Spinal cord (tissue), 10 donors: ENCODE measurements at places on chromosomes 4 and X.

GRCh38 chr4:81459228-81459627 is 12.5 kb downstream of the RASGEF1B start:
- H3K36me3 ChIP-seq: no peaks in the 10 kb centered on the region
- H3K27me3 ChIP-seq: no peaks in the 10 kb centered on the region
- DNase-seq: peak; percentile 81
- H3K4me3 ChIP-seq: no peak overlapping the region

DNA sequence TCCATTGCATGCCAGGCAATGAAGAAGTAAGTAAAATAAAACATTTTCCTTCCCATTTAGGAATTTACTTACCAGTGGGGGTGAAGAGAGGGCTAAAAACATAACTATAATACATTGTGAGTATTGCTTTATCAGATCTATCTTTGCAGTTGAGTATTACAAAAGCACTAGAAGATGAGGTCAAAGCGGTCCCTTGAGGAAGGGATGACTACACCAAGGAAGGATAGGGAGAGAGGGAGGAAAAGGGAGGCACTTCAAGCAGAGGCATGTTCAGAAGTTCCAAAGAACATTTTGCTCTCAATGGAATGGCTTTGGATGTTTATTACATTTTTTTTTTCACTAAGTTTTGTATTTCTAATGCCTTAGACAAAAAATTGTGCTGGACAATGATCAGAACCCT is 127.8 kb downstream of the TET2 start:
- H3K4me3 ChIP-seq: no peak overlapping the region
- H3K27ac ChIP-seq: no peak overlapping the region
- H3K4me1 ChIP-seq: no peaks in the 10 kb centered on the region
- peaks cover 19% of the 10 kb centered on the region for H3K36me3 ChIP-seq

DNA sequence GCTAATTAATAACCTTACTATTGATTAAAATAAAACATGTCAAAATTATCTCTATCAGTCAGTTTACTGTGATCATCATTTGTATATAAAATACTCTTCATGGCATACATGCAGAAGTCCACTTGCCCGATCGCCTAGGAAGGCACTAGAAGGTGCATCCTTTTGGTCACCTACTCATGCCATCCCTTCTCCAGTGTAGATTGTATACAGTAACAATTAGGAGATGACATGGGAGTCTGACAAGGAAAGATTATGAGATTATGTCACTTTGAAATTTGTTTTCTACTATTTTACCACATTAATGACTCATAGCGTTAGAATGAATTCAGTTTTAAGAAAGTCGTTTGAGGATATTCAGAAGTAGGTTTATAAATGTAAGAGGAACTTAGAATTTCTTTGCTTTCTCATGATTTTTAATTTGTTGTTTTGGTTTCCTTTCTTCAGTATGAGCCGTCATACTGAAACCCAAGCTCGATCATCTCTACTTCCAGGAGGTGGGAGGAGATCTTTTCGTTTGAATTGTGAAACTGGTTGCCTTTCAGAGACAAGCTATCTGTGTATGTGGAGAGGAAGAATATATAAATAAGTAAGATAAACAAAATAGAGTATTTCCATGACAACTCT is 51.1 kb upstream of the UNC5C start:
- H3K4me1 ChIP-seq: no peaks in the 10 kb centered on the region
- H3K4me3 ChIP-seq: no peak overlapping the region
- no peaks in the 10 kb centered on the region for H3K36me3 ChIP-seq
- no peaks in the 10 kb centered on the region for H3K27me3 ChIP-seq
- DNase-seq: no peak
- H3K27ac ChIP-seq: no peak overlapping the region

DNA sequence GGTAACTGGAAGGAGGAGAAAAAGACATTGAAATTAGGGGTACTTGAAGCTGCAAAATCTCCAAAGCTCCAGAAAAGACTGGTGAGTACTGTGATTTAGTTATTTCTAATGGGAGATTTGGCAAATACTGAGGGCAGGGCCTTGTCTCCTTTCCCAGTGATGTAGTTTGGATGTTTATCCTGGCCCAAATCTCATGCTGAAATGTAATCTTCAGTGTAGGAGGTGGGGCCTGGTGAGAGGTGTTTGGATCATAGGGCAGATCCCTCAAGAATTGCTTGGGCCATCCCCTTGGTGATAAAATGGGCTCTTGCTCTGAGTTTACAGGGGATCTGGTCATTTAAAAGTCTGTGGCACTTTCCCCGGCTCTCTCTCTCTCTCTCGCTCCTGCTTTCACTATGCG is 33.1 kb upstream of the GK start:
- H3K4me1 ChIP-seq: no peaks in the 10 kb centered on the region
- H3K4me3 ChIP-seq: no peak overlapping the region
- DNase-seq: no peak
- H3K36me3 ChIP-seq: no peaks in the 10 kb centered on the region
- H3K27me3 ChIP-seq: no peaks in the 10 kb centered on the region
- H3K27ac ChIP-seq: no peak overlapping the region

DNA sequence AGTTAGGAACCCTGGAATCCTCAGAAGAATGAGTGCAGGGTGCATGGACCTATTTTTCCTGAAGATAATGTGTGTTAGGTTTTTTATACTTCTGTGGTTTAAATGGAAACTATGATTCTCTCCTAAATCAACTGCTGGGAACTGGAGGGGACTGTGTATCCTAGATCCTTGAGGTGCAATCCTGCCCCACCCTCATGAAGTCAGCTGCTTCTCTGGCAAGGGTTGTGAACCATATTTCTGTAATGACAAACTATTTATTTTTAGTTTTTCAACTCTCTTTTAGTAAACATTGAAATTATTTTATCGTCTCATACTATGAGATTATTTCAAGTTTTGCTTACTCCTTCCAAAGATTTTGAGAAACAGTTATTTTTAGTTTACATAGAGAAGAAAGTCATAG is 25.8 kb upstream of the VEGFC start:
- H3K27me3 ChIP-seq: no peaks in the 10 kb centered on the region
- H3K4me1 ChIP-seq: no peaks in the 10 kb centered on the region

DNA sequence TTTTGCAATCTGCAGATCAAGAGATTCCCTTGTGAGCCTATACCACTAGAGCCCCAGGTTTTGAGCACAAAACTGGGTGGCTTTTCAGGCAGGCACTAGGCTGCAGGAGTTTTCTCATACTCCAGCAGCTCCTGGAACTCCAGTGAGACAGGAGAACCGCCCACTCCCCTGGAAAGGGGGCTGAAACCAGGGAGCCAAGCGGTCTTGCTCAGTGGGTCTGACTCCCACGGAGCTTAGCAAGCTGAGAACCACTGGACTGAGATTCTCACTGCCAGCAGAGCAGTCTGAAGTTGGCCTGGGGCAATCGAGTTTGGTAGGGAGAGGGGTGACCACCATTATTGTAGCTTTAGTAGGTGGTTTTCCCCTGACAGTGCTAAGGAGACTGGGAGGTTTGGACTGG is 313.8 kb upstream of the TEX13C start:
- H3K4me1 ChIP-seq: no peaks in the 10 kb centered on the region
- no peak overlapping the region for H3K27ac ChIP-seq
- DNase-seq: no peak
- H3K27me3 ChIP-seq: no peaks in the 10 kb centered on the region

- H3K36me3 ChIP-seq: no peaks in the 10 kb centered on the region
- peaks cover 7% of the 10 kb centered on the region for H3K4me1 ChIP-seq
- H3K4me3 ChIP-seq: no peak overlapping the region
- H3K27ac ChIP-seq: no peak overlapping the region
- H3K27me3 ChIP-seq: no peaks in the 10 kb centered on the region
- DNase-seq: no peak
Measured at GRCh38 chr4:7887436-7887835, 52.2 kb downstream of the AFAP1 start.

DNA sequence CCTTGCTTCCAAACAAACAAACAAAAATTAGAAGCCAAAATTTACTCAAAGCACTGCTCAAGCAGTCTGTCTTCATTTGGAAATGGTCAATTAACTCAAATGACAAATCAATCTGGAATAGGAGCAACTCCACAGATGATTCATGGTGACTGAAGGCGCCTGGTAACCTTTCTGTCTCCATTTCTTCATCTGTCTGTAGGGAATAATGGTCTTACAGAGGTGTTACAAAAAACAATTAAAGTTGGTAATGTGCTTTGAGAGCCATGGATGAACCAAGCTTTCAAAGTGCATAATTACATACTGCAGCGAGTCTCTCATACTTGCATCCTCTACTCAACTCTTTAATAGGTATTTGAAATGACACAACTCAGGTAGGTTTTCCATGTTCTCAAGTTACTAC is 38.3 kb upstream of the STAG2 start:
- no peak for DNase-seq
- H3K27ac ChIP-seq: no peak overlapping the region
- H3K4me3 ChIP-seq: no peak overlapping the region
- no peaks in the 10 kb centered on the region for H3K27me3 ChIP-seq

DNA sequence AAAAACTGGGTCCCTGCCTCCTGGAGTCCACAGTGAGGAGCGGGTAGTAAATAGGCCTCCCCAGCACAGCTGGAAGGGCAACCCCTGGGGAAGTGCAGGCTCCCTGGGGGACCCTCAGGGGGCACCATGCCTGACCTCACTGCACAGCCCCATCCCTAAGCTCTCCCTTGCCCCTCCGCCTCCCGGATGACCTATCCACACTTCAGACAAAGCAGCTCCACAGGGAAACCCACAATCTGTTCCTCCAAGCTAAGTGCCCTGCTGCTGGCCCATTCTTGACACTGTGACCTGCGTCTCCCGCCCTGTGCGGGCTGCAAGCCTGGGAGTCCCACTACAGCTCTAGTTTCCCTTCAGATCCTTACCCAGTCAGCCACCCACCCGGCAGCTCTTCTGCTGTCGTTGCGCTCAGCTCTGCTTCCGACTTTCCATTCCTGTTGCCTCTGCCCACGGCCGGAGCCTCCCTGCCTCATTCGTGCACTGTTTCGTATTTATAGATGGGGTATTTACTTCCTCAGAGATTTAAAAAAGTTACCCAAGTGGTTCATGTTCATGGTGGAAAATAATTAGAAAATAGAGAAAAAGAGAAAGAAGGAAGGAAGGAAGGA is 47.0 kb upstream of the STOX2 start:
- H3K27ac ChIP-seq: no peak overlapping the region
- no peak overlapping the region for H3K4me3 ChIP-seq
- H3K36me3 ChIP-seq: no peaks in the 10 kb centered on the region
- no peak for DNase-seq
- no peaks in the 10 kb centered on the region for H3K27me3 ChIP-seq

DNA sequence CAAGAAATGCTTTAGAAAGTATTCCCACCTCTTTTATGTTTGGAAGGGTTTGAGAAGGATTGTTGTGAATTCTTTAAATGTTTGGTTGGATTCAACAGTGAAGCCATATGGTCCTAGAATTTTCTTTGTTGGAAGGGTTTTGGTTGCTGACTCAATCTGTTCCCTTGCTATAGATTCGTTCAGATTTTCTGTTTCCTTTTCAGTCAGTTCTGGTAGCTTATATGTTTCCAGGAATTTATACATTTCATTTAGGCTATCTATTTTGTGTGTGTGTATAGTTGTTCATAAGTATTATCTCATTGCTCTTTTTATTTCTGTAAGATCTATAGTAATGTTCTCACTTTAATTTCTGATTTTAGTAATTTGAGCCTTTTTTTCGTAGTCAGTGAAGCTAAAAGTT is 114.4 kb downstream of the MSN start:
- H3K27me3 ChIP-seq: no peaks in the 10 kb centered on the region
- H3K36me3 ChIP-seq: no peaks in the 10 kb centered on the region

DNA sequence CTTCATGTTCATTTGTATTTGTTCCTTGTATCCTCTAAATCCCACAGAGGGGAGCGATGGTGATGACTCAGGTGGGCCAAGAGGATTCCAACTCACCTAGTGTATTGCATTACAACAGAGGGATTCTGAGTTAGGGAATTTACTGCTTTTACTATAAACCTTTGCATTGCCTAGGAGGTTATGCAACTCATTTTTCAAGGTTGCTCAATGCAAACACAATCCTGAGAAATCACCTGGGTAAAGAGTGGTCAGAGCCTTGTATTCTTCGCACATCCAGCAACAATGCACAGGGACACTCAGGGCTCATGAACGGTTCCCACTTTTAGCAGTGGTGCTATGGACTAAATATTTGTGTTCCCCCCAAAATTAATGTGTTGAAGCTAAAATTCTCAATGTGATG is 28.6 kb upstream of the LSM6 start:
- no peaks in the 10 kb centered on the region for H3K27me3 ChIP-seq
- DNase-seq: no peak
- H3K4me3 ChIP-seq: no peak overlapping the region
- no peaks in the 10 kb centered on the region for H3K4me1 ChIP-seq

- H3K4me3 ChIP-seq: no peak overlapping the region
- no peaks in the 10 kb centered on the region for H3K36me3 ChIP-seq
- no peak overlapping the region for H3K27ac ChIP-seq
Measured at GRCh38 chr4:306551-306961, 1.3 kb upstream of the ZNF732 start.

DNA sequence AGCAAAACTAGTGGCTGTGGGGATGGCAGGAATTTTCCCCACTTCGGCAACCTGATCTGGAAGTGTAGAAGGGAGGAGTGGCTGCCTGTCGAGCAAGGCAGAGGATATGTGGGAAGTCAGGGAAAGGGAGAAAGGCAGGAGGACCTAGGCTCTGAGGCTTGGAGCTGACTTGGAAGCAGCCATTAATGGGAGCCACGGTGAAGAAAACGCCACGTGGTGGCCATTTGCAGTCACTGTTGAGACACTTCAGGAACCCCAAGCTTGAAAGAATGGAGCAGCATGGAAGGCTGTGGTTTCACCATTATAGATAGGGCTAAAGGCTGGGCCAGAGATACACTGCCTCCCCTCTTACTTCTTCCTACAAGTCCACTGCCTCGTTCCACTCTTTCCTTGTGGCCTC is 41.8 kb upstream of the MAML3 start:
- H3K4me1 ChIP-seq: no peaks in the 10 kb centered on the region
- H3K27ac ChIP-seq: no peak overlapping the region
- H3K27me3 ChIP-seq: no peaks in the 10 kb centered on the region
- H3K4me3 ChIP-seq: no peak overlapping the region
- no peak for DNase-seq
- no peaks in the 10 kb centered on the region for H3K36me3 ChIP-seq

DNA sequence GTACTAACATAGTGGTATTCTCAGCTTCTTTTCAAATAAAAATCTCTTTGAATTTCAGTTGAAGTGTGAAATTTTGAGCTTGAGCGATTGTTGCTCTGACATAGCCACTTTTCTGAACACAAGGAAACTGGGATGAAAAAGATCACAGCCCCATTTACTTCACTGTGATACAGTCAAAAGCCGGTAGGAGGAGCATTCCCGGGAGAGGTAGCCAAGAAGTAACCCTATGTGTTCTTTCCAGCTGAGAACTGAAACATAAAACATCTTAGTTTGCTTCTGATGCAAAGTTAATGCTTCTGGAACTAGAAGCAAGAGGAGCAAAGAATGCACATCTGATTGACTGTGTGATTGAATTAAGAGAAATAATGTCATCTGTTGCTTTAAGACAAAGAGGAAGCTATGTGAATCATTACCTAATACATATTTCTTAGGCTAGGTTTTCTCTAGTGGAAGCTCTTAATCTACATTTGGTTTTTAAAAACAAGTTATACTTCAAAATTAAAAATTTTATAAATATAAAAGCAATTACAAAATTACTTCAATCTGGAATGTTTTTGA is 88.3 kb upstream of the UNC5C start:
- DNase-seq: no peak
- no peak overlapping the region for H3K4me3 ChIP-seq
- H3K27me3 ChIP-seq: no peaks in the 10 kb centered on the region
- H3K4me1 ChIP-seq: peaks cover 6% of the 10 kb centered on the region
- H3K36me3 ChIP-seq: no peaks in the 10 kb centered on the region
